Left lung (tissue), 14 donors: ENCODE measurements at places on chromosomes 7 and 10. TPM values are rescaled to one million over a fixed set of nuclear protein-coding genes. Genes with fewer than 3 reads are reported as not detected.

GLI3 gene
- polyA plus RNA-seq: 33.1 TPM

DNA sequence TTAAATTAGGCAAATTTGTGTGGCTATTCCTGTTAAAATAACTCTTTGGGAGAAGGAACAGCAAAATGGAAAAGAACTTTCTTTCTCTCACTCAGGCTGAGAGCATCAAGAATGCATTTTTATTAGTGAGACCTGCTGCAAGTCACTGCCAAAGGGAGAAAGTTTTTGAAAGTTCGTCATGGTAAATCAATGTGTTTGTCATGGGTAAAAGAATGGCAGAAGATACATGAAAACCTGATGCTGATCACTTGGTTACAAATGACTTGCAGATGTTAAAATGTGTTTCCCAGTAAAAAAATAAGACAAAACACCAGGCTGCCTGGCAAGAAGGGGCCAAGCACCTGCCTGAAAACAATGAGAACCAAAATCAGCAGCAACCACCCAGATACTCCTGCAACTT is 484.7 kb upstream of the NRP1 start:
- no peak for DNase-seq

DNA sequence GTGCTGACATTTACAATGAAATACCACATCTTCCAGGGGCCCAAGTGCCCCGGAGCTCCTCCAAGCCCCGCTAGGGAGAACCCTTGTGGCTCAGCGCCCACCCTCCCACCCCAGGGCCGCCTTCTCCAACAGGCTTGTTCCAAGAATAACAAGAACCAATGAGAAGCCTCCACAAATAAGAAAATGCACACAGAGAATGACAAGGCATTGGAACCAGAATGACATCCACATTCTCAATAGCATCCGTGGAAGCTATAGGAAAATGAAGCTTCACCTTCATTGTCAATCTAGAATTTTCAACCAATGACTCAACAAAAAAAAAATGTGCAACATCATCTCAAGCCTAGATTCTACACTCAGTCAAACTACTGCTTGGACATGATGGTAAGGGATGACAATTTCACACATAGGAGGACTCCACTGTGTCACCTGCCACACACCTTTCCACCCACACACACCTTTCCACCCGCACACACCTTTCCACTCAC is 50.4 kb upstream of the PPP2R2D start:
- no peak for DNase-seq

DNA sequence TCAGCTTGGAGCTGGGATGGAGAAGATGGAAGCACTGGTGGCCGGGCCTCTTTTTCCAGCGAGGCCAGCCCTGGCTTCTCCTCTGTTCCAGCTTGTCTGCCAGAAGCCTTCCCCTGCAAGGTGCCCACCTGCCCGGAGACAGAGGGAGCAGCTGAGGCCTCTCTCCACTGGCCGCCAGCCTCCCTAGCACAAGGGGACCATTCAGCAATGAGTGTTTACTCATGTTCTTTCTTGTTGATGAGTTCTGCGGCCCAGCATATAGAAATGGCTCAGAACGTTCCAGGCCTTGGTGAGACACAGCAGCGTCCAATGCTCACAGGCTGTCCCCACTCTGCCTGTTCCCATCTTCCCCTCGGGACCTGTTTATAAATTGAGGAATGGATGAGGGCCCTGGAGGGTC is 47.3 kb downstream of the CHST3 start:
- DNase-seq: no peak
